ENCODE measurements at places on chromosomes 1 and 21. TPM values are rescaled to one million over a fixed set of nuclear protein-coding genes. Genes with fewer than 3 reads are reported as not detected.

KRTAP7-1 gene
- not detected for total RNA-seq

SPRR5 gene
- total RNA-seq: not detected

LRRC71 gene
- total RNA-seq: not detected

SLC5A3 gene
- total RNA-seq: 14.0 TPM

POGK gene
- 70.1 TPM for total RNA-seq

GBP7 gene
- total RNA-seq: not detected

GJA8 gene
- not detected for total RNA-seq

LIN28A gene
- not detected for total RNA-seq
